NAMALWA (cell line): ENCODE measurements at places on chromosomes 7 and 10.

- DNase-seq, result no peak
Observed at GRCh38 chr10:95683966-95684365, 9.8 kb downstream of the TCTN3 start.

DNA sequence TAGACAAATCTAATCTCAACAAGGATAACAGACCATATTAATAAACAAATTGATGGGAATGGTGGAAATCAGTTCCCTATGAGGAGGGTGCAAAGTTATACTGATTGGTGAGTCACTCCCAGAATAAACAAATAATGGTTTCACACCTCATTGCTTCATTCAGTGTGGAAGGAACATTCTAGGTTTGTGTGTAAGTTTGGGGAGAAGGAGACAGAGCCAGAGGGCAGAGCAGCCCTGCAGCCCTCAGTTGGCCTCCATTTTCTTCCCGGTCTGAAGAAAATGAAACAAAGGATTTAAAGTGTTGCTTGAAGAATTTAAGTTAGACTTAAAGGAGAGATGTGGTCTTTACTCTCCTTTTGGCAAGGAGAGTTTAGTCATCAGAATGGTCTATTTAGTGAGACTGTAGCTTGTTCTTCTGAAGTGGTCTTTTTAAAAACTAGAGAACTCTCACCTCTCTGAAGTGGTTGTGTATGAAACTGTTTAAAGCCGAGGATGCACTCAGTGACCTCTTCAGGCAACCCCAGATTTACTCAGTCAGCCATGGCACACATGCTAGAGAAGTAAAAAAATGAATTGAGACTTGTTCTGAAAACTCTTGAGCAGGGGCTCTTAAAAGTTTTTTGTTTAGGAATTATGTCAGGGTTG lies 27.2 kb downstream of the IKZF1 start:
- peak; percentile 80 for DNase-seq

- peak; percentile 13 for DNase-seq
Observed at GRCh38 chr7:18513343-18513742, 17.8 kb downstream of the HDAC9 start.

- DNase-seq, result no peak
Observed at GRCh38 chr10:101850749-101851148, 7.1 kb upstream of the KCNIP2 start.

DNA sequence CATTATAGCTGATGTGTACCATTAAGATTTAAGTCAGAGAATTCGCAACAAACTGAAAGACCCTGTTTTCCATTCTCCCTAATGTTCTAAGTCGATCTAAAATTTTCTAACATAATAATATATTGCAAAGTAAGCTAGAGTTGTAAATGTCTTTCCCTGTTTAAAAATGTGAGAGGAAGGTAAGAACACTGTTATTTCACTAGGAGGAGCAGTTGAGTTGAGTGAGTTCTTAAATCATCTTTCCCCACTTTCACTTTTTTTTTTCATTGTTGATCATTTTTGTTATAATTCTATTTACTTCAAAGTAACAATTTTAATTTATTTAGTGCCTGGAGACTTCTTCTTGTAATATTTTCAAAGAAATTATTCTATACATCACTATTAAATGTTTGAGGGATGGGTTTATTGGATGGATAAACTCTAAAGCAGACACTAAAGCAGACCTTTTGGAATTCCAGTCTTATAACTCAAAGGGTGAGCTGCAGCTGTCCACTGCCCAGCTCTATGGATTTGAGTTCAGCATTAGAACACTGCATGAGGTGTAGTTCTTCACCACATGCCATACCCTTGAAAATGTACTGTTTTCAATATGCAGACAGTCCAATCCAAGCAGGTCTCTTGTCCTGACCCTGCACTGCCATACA lies 181.3 kb upstream of the FZD1 start:
- peak; percentile 50 for DNase-seq

- DNase-seq, result peak; percentile 93
Observed at GRCh38 chr7:2510909-2511768, 8.4 kb upstream of the LFNG start.

DNA sequence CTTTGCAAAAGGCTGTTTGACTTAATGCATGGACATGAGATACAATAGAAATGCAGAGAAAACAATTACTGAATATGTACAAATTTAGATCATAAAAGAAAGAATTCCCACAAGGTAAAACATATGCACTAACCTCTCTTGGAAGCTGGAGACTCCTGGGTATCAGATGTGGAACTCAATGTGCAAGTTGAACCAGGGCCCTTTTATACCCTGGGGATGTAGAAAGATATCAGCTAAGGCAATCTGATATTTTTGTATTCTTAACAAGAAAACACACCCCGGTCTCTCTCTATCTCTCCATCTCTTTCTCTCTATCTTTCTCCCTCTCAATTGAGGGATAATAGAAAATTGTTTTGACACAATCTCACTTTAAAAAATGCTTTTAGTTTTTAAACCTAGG lies at the start of gene IDI2:
Gene IDI2, minus strand, starts transcription at position 177 of the 400 bp plus-strand sequence. CDS start 1,136 bp downstream, outside the sequence.
- no peak for DNase-seq

- DNase-seq, result no peak
Observed at GRCh38 chr10:129042776-129043595, 424.1 kb upstream of the MGMT start.

- no peak for DNase-seq
Observed at GRCh38 chr7:25007668-25008067, 27.7 kb upstream of the OSBPL3 start.

GRCh38 chr10:120963594-120964220 lies 112.5 kb downstream of the WDR11 start:
- no peak for DNase-seq

GRCh38 chr10:79628988-79629954 lies 18.5 kb downstream of the SFTPA1 start:
- DNase-seq, result no peak

DNA sequence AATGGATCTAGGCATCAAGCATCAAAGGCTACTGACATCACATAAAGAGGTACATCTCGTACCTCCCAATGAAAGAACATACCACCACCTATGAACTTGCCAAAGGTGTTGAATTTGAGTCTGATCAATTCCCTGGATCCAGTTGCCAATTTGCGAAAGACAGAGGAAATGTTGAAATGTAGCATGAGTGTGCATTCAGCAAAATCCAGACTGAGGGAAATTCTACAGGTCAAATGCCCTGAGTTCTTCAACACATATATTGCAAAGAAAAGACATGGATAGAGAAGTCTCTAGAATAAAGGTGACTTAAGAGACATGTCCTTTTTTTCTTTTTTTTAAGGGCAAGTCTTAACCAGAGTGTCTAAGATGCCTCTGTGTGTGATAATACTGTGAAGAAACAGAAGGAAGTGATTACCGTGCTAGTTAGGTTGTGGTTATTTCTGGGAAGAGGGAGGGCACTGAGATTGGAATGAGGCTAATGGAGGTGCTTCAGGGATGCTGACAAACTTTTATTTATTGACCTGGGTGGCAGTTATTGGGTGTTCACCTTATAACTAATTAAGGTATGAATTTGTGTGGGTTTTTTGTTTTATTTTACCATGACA lies 128.7 kb downstream of the SAMD9 start:
- no peak for DNase-seq

DNA sequence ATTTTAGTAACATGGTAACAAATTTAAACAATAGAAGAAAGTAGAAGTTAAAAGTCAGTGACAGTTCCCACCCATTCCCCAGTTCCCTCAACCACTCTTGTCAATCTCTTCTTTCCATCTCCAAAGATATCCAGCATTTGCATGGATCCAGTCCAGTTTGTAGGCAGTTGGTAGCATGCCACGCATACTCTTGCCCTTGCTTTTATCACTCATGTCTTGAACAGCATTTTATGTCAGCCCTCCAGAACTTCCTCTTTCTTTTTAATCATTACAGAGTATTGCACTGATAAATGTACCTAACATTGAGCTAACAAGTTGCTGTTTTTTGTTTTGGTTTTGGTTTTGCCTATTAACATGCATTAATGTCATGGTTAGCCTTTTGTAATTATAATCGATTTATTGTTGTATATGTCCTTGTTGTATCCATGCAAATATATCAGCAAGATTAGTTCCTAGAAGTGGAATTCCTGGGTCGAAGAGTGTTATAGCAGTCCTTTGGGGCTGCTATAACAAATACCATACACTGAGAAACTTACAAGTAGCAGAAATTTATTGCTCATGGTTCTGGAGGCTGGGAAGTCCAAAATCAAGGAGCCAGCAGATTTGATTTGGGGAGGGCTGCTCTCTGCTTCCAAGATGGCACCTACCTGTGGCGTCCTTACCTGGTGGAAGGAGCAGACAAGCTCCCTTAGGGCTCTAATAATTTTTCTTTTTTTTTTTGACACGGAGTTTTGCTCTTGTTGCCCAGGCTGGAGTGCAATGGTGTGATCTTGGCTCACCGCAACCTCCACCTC lies 25.7 kb downstream of the CHST3 start:
- no peak for DNase-seq

- no peak for DNase-seq
Observed at GRCh38 chr7:23404546-23405239, 65.6 kb downstream of the IGF2BP3 start.

DNA sequence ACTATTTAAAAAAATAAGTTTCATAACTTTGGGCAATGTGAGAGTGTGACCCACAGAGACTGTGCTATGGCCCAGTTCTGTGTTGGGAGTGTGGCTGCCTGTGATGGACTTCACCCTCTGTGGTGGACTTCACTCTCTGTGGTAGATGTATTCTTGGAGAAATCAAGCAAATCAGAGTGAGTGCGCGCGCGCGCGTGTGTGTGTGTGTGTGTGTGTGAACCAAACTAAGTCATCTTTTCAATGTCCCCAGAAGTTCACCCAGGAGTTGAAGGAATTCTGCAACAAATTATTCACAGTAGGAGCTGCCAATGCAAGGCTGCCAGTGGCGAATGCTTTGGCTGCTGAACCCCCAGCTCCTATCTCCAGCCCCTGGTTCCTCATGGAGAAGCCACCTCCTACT lies 184.5 kb downstream of the ADAM12 start:
- no peak for DNase-seq

DNA sequence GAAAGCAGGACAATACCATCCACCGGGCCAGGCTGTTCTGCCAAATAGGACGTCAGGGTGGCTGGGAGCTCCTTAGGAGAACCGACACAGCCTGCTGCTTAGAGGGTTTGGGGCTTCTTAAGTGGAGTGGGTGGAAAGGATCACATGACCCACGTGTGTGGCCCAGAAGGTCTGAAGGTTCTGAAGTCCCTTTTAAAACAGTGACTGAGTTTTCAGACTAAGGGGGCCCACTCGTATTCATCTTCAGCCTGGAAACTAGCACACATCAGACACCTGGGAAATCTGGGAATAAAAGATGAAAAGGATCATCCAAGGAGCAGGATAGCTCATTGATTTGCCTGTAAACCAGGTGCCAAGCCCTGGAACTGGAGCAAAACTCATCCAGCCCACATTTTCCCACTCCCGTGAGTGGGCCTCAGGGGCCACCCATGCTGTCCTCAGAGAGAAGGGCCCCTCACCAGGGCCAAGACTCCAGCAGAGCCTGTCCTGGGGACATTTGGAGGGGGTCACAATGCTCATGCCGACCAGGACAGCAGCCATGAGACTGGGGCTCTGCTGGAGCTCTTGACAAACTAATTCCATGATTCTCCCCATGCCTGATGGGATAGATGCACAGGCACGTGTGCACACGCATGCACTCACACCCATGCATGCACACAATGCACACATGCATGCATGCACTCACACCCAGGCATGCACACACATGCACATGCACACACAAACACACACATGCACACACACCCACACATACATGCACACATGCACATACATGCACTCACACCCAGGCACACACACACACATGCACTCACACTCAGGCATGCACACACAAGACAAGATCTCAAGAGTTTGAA lies 168.8 kb upstream of the PPP2R2D start:
- DNase-seq, result no peak

GRCh38 chr7:81244224-81244623 lies 325.4 kb upstream of the SEMA3C start:
- peak; percentile 13 for DNase-seq

DNA sequence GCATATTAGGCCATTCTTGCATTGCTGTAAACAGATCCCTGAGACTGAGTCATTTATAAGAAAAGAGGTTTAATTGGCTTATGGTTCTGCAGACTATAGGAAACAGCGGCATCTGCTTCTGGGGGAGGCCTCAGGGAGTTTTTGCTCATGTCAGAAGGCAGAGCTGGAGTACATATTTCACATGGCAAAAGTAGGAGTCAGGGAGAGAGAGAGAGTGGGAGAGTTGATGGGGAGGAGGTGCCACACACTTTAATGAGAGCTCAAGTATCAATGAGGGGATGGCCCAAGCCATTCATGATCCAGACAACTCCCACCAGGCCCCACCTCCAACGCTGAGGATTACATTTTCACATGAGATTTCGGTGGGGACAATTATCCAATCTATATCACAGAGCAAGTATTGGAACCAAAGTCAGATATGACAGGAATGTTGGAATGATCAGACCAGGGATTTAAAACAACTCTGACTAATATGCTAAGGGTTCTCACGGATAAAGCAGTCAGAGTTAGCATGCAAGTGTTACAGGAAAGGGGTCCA lies 795.3 kb upstream of the CELF2 start:
- no peak for DNase-seq

GRCh38 chr7:47663851-47664250 lies 81.9 kb upstream of the TNS3 start:
- DNase-seq, result no peak

DNA sequence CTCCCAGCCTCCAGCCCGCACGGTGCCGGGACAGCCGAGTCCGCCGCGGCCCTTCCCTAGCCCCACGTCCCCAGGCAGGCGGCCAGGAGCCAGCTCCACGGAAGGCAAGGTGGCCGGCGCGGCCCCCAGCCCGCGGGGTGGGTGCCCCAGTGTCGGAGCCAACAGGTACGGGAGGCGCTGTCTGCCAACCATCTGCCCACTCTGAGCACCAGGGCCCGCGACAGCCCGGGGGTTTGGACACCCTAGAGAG lies 75.8 kb downstream of the CALN1 start:
- DNase-seq, result no peak

GRCh38 chr7:4132221-4132620 lies 549.9 kb upstream of the FOXK1 start:
- no peak for DNase-seq

GRCh38 chr10:29950391-29950790 lies 109.0 kb downstream of the JCAD start:
- DNase-seq, result no peak

- DNase-seq, result peak; percentile 64
Observed at GRCh38 chr10:69180525-69181204, 631 bp downstream of the SUPV3L1 start.

- DNase-seq, result no peak
Observed at GRCh38 chr7:114084002-114084471, 165.2 kb upstream of the PPP1R3A start.

GRCh38 chr7:88205179-88205578 lies 14.7 kb downstream of the SRI start:
- DNase-seq, result no peak

GRCh38 chr7:87128861-87129267 lies 23.4 kb upstream of the DMTF1 start:
- DNase-seq, result no peak

DNA sequence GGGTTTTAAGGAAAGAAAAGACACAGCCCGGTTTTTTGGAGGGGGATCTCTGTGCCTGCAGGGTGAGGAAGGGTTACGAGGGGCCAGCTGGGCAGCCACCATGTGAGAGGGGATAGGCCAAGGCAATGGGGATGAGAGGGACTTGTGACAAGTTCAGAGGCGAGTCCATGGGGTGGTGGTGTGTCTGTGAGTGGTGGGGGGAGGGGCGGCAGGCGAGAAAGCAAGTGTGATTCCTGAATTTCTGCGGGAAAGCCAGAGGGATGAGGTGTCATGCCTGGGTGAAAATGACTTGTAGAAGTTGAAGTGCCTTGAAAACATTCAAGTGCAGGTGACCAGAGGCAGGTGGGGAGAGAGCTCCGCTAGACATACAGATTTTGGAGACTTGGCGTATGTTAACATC lies 61.0 kb upstream of the RNF32 start:
- DNase-seq, result no peak

GRCh38 chr10:63766745-63767137 lies 245.5 kb downstream of the REEP3 start:
- DNase-seq, result no peak

GRCh38 chr10:43616697-43617370 lies 10.6 kb downstream of the ZNF485 start:
- no peak for DNase-seq
